ENCODE measurements at places on chromosomes 6 and 20.

- DNase-seq: no peak
These were observed 3.2 kb downstream of the ACTR5 start for GRCh38 chr20:38751360-38751976.

- DNase-seq: peak; percentile 61
These were observed 2.3 kb downstream of the DEFB124 start for GRCh38 chr20:31472395-31473330.

DNA sequence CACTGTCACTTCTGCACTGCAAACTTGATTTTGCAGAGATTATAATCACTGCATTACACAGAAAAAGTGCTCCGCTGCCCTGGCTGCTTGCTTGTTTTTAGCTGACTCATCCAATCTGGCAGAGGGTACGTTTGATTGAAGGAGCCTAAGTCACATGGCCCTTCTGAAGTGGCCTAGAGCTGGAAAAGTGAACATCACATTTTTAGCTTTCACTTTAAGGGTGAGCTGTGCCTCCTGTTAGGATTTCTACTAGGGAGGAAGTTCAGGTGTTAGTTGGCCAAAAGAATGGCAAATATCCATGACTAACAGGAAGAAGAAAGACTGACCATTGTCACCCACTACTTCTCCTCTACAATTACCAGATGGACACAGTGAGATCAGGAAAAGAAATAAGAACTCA lies 889.1 kb upstream of the MAP3K7 start:
- DNase-seq: no peak

- no peak for DNase-seq
These were observed 650.8 kb upstream of the EYS start for GRCh38 chr6:66357781-66358180.

DNA sequence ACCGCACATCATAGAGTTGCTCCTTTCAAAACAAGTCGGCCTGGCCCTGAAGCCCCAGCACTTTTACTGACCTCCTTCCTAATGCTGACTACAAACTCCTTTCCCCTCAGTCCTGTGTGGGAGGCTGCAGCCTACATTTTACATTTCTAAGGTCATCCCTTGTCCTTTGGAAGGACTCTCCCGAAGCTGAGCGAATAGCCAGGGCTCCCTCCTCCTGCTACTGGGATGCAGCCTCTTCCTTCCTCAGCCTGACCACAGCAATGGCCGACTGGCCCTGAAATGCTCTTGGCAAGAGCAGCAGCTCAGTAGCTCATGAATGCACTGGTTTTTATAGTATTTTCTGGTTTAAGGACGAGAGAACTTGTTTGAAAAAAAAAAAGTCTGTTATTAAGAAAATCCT lies 679 bp downstream of the ADGRF5 start:
- DNase-seq: no peak

DNA sequence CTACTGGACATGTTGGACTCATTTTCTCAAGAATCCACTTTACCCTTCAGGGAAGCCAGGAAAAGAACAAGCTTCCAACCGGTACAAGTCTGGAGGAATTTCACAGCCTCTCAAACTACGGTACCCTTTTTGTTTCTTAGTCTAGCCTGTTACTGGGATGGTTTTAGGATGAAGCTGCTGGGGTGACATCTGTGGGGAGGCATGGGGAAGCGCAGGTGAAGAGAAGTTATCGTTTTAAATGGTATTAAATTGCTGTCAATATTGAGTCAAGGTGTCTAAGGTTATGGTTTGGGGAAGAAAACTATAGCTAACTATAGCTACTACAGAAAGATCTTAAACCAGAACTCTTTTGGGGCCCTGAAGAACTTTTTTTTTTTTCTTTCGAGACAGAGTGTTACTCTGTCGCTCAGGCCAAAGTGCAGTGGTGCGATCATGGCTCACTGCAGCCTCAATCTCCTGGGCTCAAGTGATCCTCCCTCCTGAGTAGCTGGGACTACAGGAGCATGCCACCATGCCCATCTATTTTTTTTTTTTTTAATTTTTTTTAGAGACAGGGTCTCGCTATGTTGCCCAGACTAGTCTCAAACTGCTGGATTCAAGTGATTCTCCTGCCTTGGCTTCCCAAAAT lies 128.7 kb downstream of the RIN2 start:
- peak; percentile 30 for DNase-seq

DNA sequence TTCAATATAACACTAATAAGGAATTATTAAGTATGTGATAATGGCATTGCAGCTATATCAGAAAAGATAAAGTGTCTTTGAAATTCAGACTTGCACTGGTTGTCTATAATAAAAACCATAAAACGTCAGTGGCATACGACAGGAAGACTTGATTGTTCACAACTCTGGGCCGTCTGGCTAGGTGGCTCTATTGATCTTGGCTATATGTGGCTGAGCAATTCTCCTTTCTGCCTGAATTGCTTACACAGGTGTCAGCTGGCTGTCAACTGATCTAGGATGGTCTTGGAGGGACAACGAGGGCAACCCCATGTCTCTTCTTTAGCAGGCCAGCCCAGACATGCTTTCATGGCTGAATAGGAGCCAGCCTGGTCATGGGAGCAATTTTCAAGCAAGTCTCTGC lies 359.1 kb downstream of the QKI start:
- DNase-seq: no peak

GRCh38 chr6:162217811-162218493 lies 509.6 kb downstream of the PRKN start:
- DNase-seq: no peak

DNA sequence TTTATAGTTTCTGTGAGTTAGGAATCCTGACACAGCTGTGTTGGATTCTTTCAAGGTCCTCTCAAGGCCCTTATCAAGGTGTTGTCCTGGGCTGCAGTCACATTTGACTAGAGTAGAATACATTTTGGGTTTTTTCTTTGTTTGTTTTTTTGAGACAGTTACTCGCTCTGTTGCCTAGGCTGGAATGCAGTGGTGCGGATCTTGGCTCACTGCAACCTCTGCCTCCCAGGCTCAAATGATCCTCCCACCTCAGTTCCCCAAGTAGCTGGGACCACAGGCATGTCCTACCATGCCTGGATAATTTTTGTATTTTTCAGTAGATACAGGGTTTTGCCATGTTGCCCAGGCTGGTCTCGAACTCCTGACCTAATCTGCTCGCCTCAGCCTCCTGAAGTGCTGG lies 15.7 kb downstream of the NFYA start:
- no peak for DNase-seq

- no peak for DNase-seq
These were observed 5.6 kb downstream of the PCIF1 start for GRCh38 chr20:45940053-45940452.

GRCh38 chr6:139520321-139520768 lies 145.9 kb upstream of the CITED2 start:
- DNase-seq: no peak

DNA sequence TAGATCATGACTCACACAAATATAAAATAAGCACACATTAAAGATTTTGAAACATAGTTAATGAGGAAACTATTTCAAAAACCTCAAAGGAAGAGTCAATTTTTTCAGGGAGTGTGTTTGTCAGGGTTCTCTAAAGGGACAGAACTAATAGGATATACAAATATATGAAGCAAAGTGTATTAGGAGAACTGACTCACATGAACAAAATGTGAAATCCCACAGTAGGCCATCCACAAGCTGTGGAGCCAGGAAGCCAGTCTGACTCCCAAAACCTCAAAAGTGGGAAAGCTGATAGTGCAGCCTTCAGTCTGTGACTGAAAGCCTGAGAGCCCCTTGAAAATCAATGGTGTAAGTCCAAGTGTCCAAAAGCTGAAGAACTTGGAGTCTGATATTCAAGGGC lies 898.0 kb upstream of the EYS start:
- DNase-seq: no peak

GRCh38 chr6:136991646-136992045 lies 53.1 kb downstream of the IL20RA start:
- DNase-seq: no peak

GRCh38 chr6:142757852-142758628 lies 186.9 kb downstream of the HIVEP2 start:
- DNase-seq: no peak

DNA sequence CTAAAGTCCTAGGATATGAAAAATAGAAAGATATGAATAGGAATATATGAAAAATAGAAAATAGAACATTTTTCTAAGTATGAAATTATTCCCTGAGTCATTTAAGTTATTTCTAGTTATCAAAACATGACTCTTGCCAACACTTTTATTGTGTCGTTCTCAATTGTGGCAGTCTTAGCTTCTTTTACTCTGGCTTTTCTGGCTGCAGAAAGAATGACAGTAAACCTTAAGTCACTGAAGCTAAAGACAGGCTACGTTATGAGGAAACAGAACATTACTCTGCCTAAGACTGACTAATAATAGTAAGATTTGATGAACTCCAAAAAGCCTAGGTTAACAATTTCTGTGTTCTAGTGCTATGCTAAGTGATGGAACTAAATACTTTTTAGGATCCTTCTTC lies 74.6 kb downstream of the AIG1 start:
- no peak for DNase-seq

DNA sequence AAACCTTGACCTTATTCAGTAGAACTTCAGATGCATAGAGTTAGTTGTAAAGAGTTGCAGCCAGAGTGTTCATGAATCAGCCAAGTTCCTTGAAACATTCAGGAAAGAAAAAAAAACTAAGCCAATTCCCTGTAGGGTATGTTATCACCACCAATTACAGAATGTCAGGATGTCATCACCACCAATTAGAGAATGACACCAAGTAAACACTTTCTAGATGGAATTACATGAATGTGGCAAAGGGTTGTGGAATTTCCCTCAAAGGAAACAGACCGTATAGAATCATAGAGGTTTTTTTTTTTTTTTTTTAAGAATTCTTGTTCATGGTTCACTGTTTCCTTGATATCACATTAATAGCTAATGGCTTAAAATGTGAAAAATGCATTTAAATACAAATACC lies 472.1 kb upstream of the RNF217 start:
- no peak for DNase-seq

- no peak for DNase-seq
These were observed 104.9 kb upstream of the SLC22A23 start for GRCh38 chr6:3561725-3562124.

- DNase-seq: peak; percentile 36
These were observed 12.5 kb upstream of the R3HDML start for GRCh38 chr20:44324343-44324742.
